Smooth muscle cell of the brain vasculature (primary cell): ENCODE measurements at places on chromosomes 16 and 17.

DNA sequence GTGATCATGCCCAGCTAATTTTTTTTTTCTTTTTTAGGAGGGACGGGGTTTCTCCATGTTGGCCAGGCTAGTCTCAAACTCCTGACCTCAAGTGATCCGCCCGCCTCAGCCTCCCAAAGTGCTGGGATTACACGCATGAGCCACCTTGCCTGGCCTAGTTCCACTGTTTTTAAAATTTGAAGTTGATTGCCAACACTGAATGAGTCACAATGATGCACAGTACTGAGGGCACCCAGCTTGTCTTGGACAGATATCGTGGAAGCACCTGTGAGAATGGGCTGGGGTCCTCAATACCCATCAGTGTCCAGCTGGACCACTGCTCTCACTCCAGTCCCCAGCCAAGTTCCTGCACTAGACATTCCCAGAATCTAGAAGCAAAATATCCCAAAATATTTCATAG lies 2.5 kb downstream of the KNOP1 start:
- no peak for DNase-seq

DNA sequence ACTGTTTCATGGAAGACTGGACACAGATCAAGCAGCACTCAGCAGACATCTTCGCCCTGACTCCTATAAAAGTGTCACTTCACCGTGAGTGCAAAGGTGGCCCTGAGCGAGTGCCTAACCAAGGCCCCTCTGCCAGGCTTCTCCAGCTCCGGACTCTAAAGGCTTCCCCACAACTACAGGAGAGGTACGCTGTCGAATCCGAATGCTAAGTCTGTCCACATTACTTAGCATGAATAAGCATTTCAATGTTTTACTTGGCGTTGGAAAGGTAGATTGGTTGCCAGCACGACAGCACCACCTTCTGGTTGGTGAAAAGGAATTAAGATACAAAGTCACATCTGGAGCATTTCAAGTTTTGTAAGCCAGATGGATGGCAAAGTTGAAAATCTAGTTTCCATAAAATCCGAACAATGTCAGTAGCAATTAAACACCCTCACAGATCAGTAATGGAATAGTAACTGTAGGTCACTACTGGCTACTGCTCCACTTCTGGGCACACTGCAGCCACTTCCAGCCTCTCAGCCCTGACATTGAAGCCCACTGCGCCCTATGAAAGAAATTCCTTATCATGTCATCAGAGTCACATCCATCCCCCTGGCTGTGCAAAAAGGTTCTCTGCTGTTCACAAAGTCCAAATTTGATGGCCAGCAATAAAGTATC lies 100.9 kb downstream of the PARN start:
- DNase-seq: peak; percentile 84

- no peak for DNase-seq
Measured at GRCh38 chr17:35543856-35544255, 6.4 kb upstream of the SLFN12L start.

GRCh38 chr16:71254832-71255525 lies 24.5 kb upstream of the HYDIN start:
- no peak for DNase-seq

DNA sequence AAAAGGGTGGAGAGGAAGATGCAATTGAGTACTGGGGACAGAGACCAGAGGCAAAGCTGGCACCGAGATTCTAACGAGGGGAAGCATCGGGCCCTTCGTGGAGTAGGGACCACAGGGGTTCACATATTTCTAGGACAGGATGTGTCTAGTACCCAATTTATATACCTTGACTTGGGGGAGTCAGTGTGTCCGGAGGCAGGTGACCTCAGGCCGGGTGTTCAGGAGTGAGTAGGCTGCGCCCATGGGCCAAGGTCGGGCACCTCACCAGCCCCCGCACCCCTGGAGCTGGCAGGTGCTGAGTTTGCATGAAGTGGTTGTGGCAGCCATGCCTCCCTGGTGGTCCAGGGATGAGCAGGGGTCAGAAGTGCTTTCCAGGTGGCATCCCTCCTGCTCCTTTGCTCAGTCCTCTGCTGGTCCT lies 8.6 kb upstream of the NXPH3 start:
- DNase-seq: no peak

GRCh38 chr17:79341222-79341780 lies 266.7 kb downstream of the ENGASE start:
- no peak for DNase-seq

GRCh38 chr17:28549236-28550132 lies 2.9 kb downstream of the UNC119 start:
- DNase-seq: no peak

DNA sequence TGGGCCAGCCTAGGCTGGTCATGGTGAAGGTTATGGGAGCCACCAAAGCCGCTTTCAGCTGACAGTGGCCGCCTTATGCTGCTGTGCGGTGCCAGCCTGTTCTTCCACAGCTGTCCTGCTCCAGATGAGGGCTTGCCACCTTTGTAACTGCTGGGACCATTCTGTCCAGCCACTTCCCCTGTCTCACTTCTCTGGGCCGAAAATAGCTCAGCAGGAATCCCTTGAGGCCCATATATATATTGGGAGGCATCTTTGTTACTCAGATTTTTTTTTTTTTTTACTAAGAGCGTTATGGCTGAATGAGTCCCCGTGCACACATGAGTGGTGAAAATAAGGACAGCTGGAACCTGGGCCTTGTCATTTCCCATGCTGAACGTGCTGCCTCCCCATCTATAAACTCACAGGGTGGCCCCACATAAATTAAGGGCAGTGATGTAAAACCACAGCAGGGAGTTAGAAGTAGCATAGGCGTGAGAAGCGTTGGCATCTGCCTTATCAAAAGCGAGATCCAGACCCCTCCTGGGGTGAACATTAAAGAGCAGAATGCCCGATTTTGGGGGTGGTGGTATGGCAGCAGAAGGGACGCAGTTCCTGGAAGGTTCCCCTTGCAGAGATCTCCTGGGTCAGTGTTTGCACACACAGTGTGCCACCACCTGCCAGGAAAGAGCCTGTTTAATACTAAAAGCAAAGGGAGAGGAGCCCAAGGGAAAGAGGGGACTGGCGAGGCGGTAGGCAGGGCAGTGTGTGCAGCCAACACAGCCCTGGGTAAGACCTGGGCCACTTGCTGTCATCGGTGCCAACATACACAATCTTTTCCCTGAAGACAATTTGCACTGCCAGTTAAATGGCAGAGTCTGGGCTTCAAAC lies 57.8 kb downstream of the USP43 start:
- no peak for DNase-seq
